ENCODE measurements at places on chromosomes 12 and 14.
A peak's percentile ranks its signal among the peaks of the same experiment; 100 is the strongest.

DNA sequence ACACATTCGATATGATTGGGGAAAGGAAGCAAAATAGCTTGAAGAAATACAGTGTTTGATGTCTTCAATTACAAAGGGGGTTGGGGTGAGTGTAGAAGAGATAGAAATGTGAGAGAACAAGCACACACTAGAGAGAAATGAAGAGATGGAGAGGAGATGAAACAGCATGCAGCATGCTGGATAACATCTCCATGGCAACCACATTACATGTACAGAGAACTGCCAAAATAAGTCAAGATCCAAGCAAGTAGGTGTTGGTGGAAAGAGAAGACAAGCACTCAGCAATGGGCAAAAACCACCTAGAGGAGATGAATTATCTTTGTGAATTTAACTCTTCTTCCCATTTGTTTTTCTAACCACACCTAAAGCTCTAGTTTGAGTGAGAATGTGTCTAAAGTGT, 289.8 kb downstream of the GRIN2B start:
- DNase-seq = no peak

DNA sequence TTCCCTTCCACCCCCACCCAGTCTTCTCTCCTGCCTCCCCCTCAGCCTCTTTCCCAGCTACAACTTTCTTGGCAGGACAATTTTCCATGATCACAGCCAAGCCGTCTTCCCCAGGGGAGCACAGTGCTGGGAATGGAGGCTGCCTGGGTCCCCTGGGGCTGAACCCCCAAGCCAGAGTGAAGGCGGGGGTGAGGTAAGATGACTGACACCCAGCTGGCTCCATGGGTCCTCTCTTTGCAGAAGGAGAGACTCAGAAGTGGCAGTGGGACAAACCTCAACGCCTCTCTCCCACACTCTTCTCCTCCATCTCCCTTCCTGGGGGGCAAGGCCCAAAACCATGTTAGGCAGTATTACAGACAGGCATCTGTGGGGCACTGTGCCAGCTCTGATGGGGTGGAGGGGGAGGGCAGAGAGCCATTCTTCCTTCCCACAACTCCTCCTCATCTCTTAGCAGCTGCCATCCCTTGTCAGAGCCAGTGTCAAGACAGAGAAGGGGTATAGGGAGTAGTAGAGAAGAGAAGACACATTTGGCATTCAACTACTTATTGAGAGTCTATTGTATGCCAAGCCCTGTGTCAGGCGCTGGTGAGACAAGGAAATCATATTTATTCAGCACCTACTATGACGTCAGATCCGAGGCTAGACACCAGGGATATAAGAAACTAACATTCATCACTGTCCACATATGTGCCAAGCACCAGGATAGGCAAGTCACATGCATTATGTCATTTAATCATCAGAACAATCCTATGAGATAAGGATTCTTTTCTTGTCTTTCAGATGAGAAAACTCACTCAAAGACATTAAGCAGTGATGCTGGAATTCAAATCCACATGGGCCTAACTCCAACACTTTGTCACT, 3.6 kb downstream of the ITGA7 start:
- DNase-seq = no peak

DNA sequence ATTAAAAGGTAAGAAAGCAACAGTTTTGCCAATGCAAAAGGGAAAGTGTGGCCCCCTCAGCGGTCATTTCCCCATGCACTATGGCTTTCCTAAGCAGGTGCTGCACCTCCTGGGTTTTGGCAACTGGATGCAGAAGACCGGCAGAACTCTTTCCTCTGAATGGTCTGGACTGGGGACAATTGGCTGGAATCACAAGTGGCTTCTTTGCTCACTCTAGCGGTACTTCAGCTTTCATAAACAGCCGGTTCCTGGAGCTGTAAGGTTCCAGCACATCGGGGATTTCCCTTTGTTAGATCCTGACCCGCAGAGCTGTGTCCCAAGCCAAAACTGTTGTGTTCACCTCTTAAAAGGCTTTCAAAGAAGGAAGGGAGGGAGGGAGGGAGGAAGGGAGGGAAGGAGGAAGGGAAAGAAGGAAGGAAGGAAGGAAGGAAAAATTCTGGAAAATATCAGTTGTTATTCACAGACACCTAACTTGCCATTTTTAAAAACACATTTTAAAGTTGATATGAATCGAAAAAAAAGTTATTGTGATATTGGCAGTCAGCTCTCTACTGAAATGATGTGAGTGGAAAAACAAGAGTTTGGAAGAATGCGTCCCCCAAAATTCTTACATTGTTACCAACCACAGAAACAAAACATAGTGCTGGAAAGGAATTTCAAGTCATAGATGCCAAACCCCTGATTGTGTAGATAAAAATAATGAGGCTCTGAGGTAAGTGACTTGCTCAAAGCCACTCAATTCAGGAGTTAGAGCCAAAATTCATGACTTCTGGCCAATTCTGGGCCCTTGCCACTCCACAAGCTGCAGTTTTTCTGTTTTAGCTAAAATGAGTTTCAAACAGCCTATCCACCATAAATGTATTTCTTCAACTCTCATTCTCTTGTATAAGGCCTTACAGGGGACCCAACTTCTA, 220.6 kb upstream of the HMGA2 start:
- no peak for DNase-seq

DNA sequence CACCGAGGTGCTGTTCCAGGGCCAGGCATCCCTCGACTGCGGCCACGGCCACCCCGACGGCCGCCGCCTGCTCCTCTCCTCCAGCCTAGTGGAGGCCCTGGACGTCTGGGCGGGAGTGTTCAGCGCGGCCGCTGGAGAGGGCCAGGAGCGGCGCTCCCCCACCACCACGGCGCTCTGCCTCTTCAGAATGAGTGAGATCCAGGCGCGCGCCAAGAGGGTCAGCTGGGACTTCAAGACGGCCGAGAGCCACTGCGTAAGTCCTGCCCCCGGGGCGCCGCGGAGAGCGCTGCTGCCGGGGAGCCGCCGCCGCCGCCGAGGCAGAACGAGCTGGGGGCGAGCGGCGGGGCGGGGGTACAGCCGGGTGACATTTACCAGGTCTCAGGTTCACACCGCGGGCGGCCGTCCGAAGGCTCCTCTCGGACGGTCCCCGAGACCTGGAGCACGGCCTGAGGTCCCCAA, 1.4 kb downstream of the PLXNC1 start:
- no peak for DNase-seq

DNA sequence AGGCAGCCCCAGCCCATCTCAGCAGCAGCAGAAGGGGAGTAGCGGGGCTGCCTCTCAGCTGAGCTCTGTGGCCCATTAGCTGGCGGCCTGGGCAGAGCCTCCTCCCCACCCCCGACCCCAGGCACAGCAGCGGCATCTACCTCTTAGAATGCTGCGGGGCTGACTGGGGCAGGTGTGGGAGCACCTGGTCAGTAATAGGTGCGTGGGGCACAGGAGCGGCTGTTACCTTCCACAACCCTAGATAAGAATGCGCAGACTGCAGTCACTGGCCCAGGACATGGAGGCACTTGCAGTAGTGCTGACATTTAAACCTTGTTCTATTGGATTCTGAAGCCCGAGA, 35.6 kb downstream of the SYNE3 start:
- DNase-seq = no peak

DNA sequence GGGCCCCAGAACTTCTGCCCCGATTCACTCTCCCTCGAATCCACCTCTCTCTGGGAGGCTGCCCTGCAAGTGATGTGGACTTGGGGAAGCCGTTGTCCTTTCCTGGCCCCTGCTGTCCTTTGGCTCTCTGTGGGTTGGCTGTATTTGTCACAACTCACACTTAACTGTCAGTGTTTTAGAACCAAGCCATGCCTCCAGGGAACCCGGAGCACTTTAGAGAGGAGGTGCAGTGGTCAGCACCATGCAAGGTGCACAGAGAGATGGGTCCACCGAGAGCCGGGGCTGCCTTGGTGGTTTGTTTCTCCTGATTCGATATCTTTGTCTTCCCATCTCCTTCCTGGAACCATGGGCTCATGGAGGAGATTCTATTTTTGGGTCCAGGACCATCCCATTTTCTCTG, 129.5 kb upstream of the RTL1 start:
- DNase-seq = peak; percentile 16

All from CD4-positive, alpha-beta T cell (primary cell).